ENCODE measurements at places on chromosomes 7 and 10.

GRCh38 chr7:32516551-32517100 is 21.3 kb downstream of the AVL9 start:
- DNase-seq, result no peak

DNA sequence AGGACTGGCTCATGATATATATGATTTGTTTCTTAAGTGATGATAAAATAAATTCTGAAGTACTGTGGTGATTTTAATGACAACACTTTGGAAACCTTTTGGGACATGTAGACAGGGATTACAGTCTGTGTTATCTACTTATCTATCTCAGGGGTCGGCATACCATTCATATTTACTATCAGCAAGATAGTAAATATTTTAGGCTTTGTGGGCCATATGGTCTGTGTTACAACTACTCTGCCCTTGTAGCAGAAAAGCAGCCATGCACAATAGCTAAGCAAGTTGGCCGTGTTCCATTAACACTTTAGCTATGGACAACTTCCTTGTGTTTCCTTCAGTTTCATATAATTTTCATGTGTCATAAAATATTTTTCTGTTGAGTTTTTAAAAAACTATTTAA is 97.8 kb upstream of the PRPS1L1 start:
- DNase-seq, result no peak

GRCh38 chr10:131187274-131187673 is 124.2 kb downstream of the TCERG1L start:
- no peak for DNase-seq

DNA sequence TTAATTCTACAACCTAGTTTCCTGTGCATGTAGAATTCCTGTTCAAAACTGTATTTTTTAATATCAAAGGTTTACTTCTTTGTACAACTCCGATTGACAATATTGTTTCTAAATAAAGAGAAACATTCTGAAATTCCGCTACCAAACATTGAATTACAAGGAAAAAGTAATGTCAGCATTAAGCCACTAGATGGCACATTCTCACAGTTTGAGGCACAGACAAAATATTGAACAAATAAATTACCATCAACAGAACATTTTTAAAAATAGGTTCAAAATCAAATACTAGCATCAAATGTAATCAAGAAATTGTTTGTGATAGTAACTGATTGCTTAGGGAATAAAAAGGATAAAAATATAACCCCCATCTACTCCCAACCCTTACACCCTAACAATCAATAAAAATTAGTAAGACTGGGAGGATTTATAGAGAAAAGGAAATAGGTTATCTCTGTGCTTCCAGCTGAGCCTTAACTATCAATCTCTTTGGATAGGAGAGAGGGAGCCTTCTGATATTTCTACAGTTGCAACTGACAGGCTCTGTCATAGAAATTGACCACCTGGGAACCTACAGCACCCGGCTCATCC is 86.6 kb upstream of the C7orf33 start:
- no peak for DNase-seq

- no peak for DNase-seq
These were observed 39.4 kb upstream of the CXCL12 start for GRCh38 chr10:44424298-44424697.

DNA sequence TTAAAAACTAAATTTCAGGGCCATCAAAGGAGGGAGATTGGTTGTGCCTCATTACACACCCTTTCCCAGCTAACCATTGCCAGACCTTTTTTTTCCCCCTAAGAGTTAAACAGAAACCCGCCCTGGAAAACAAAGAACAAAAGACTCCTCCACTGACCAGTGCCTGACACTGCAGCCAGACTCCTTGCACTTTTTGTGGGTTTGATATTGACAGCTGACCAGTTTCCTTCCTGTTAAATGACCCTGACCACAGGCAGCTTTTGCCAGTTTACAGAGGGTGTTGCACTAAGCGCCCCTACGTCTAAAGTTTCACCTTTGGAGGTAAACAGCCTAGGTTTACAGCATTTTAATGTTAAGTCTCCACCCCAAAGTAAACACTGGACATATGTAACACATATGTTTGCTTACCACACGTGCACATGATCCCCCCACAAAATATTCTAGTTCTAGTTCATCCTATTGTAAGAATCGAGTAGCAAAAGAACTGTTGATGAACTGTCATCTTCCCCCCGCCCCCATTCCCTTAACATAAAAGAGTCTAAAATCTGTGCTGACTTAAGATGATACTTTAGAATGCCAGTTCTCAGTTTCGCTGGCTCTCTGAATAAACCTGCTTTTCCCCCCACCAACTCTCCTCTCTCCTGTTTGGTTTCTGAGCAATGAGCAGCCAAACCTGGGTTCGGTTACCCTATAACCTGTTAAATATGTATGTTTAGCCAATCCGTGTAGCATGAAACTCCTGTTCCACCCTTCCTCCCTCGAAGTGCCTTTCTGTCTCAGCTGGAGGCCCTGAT is 38.0 kb downstream of the FOXI2 start:
- no peak for DNase-seq

DNA sequence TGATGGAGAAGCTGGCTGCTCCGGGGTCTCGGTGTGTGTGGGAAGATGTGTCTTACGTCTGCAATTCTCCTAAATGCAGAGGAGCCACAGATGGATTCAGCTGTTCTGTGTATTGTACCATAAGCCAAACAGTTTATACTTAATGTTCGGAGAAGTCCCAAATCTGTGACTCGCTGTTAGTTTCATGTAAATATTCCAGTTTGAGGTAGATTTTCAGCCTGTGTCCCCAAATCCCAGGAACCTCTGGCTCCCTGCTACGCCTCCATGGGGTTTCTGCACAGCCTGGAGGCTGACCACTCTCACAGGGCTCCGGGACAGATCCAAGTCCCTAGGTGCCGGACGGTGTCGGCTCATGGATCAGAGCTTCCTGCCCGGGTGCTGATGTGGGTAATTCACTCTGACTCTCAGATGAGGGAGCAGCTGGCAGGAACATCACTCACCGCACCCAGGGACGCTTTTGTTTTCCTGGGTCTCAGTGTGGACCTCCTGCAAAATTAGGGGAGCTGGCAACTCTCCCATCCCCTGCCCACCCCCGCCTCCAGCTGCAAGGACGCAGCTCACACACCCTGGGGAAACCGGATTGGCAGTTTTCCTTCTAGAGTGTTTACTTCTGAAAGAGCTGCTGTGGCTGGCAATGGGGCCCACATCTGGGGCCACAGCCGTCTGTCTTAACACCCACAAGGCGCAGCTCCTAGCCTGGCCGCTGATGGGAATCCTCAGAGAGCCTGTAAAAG is 421.1 kb upstream of the FOXK1 start:
- DNase-seq, result no peak

DNA sequence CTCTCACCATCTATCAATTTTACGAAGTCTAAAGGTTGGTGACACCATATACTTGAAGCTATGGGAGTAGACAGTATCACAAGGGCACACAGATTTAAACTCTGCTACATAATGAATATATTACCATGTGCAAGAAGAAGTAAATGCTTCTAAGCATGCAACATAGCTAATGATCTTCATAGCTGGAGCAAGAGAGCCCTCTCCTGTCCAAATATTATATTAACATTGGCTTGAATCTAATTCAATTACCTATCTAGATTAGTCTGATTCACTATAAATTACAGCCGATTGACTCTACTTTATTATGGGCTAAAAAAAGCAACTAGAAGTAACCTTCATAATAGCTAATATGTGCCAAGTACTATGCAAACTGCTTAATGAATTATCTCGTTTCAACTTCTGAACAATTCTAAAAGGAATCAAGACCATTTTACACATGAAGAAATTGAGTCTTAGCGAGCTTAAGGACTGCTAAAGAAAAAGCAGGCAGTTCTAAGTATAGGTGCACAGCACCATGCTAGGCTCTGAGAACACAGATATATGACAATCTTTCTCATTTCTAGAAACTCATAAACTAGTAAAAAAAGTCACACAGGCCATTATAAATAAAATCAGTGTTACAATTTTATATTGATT is 21.9 kb downstream of the FRA10AC1 start:
- no peak for DNase-seq

DNA sequence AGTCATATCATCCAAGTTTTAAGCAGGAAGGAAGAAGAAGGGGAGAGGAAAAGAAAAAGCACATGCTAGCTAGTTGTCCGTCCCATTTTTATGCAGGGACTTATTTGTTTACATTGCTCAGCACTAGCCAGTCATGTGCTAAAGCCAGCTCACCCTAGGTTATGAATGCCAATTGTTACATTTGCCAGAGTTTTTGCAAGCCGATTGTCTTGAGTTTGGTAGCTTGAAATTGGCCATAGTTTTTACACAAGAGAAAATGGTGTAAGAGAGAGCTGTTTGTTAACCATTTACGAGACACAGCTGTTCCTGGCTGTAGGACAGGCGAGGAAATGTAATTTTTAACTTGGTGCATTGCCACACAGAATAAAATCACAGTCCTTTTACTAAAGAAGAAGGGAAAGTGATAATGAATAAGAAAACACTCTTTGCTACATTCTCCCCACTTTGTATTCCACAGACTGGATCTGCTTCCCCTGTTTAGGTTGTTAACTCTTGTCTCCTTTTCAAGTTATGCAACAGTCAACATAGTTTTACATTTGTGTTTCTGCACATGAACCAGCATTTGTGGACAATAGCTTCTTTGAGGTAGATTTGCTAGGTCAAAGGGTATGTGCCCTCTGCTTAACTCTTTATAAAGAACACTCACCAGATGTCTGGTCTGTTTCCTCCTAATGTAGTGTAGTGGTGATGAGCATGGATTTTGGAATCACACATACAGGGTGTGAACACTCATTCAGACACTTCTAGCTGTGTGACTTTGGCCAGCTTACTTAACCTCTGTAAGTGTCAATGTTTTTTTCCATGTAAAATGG is 357.2 kb downstream of the LRMDA start:
- no peak for DNase-seq

GRCh38 chr10:31075434-31075833 is 43.8 kb upstream of the ZNF438 start:
- DNase-seq, result no peak

GRCh38 chr10:122018491-122018890 is 29.5 kb downstream of the TACC2 start:
- no peak for DNase-seq

- peak; percentile 64 for DNase-seq
These were observed 97.7 kb upstream of the EFCAB10 start for GRCh38 chr7:105678811-105679495.

GRCh38 chr7:22351329-22351692 is 5.6 kb downstream of the RAPGEF5 start:
- no peak for DNase-seq

- no peak for DNase-seq
These were observed 1004.0 kb upstream of the C7orf33 start for GRCh38 chr7:147586526-147586925.

DNA sequence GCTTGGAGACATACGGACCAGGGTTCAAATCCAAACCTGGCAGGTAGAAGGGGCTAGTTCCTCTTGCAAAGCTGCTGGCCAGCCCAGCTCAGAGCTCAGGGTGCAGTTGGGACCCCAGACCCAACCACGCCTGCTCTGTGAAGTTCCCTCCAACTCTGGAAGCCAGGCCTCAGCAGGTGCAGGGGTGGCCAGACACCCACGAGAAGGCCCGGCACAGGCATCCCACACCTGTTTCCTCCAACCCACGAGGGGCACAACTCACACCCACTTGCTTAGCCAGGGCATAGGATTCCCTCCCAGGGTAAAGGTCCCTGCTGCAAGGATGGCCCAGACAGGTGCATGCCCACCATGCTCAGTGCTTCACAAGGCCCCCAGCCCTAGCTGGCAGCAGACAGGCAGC is 262.4 kb downstream of the GRID1 start:
- no peak for DNase-seq

DNA sequence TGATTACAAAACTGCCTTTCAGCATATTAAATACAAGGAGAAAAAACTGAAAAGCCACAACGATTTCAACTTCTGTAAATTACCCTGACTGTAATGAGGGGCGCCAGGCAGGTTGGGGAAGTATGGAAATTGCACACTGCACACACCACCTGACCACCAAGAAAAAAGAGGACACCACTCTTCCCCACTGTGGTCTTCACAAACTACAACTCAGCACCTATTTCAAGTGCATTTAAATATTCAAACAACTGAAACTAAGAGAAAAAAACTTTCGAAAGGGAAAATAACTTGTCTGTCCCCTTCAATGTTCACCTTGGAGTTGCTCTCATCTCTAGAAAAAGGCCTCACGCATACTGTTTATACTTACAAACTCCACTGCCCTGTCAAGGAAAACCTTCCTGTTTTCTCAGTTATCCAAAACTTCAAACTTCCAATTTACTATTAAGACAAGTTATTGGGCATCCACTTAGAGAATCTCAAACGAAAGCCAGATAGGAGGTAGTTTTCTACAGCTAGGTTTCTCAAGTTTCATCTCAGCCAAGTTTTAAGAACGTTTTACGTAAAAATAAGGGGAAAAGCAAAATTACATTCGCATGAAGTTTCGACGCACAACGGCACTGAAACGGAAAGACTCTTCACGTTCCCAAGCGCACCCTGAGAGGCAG is 1.4 kb downstream of the LARP4B start:
- no peak for DNase-seq

GRCh38 chr10:133401500-133401899 is 7.5 kb downstream of the MTG1 start:
- no peak for DNase-seq

DNA sequence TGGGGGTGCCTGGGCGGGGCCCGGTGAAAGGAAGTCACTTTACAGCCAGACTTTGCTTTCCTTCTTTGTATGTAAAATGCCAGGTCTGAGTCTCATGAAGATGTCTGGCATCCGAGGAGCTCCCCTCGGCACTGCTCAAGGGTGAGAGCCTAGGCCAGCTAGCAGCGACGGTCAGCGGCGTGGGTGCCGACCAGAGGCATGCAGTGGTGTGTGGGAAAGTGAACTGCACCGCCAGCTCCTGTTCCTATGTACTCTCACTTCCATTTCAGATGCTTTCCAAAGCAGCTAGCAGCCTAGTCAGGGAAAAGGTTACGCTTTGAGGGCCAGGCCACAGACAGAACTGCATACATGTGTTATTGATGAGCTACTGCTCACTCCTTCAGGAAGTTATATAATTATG is 172.8 kb downstream of the ZMYND11 start:
- no peak for DNase-seq

DNA sequence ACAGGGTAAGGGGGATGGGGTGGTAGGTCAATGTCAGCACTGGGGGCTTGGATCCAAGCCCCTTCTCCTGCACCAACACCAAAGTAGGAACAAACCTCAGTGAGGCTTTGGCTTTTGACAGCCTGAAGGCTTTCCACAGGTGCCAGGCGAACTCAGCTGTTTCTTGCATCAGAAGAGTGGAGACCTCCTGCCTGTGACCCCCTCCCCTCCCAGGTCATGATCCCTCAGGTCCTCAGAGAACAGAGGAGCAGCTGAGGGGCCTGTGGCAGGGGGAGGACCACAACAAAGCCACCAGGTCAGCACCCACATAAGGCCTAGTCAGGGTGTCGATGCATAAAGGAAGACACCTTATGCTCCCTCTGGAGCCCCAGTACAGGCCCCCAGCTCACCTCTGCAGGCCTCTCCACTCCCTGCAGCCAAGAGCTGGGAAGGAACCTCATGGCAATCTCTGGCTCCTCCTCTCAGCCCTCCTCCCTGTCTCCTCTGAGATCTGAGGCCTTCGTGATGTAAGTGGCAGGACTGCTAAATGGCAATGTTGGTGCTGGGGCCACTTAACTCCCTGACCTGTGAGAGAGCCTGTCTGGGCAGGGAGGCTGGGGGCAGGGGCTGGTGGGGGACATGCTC is 19.1 kb upstream of the PRRT4 start:
- no peak for DNase-seq

- no peak for DNase-seq
These were observed 3.0 kb downstream of the IKZF1 start for GRCh38 chr7:50307368-50308032.

All from thoracic aorta (tissue), 2 donors.